Psoas muscle (tissue), 8 donors: ENCODE measurements at places on chromosomes 6 and 20. TPM values are rescaled to one million over a fixed set of nuclear protein-coding genes. Genes with fewer than 3 reads are reported as not detected.

The OR2J3 gene
- total RNA-seq, result not detected

The BTNL2 gene
- not detected for total RNA-seq

The SMOC2 gene
- 90.3 TPM for total RNA-seq

The PRPF6 gene
- total RNA-seq, result 63.1 TPM

The LTA gene
- not detected for total RNA-seq
